ENCODE measurements at places on chromosomes 7 and 10. TPM values are rescaled to one million over a fixed set of nuclear protein-coding genes. Genes with fewer than 3 reads are reported as not detected.

GRCh38 chr7:106305732-106306131, 20.9 kb upstream of the NAMPT start:
- no peak for DNase-seq

DNA sequence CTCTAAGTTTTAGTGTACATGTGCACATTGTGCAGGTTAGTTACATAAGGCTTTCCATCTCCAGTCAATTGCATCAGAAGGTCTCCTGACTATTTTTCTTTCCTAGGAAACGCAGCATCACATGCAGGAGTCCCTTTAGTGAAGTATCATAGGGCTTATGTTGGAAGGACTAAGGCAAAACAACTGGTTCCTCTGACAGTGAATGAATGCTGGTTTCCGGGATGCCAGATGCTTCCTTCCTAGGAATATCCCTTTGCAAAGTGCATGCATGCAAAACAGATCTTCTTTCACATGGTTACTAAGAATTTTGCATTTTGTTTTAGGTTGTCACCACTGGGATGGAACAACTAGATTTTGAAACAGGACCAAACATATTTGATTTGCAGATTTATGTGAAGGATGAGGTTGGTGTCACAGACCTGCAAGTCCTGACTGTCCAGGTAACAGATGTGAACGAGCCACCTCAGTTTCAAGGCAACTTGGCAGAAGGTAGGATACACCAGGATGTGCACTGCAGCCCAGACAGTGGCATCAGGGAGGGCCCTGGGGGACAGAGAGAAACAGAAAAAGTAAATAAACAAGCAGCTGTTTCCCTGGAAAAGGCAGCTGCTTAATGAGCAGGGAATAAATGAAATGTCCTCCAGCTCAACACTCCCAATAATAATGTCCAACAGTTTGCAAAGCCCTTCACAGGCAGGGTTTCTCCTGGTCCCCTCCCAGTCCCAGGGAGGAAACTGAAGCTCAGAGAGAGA, 17.8 kb downstream of the CDHR3 start:
- peak; percentile 18 for DNase-seq

DNA sequence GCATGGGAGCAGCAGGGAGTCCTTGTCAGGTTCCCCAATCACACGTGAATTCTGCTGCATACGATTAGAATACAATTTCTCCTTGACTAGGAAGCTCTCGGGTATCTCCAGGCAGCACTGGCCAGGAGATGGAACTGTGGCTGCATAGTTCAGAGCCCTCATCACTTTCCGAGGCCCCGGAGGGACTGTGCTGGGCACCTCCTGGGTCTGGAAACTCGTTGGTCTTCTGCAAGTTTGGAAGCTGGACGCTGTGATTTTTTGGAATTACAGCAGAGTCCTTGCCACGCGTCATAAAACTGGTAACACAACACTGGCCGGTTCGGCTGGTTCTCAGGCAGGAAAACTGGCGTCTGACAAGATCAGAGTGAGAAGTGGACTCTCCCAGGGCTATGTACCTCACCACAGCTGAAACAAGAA, 216.1 kb downstream of the CCDC3 start:
- no peak for DNase-seq

Gene AVL9
- 12.9 TPM for polyA plus RNA-seq

All from muscle of arm (tissue), 14 donors.